Endothelial cell (in vitro differentiated cells): ENCODE measurements at places on chromosomes 1 and 21. TPM values are rescaled to one million over a fixed set of nuclear protein-coding genes. Genes with fewer than 3 reads are reported as not detected.

DNA sequence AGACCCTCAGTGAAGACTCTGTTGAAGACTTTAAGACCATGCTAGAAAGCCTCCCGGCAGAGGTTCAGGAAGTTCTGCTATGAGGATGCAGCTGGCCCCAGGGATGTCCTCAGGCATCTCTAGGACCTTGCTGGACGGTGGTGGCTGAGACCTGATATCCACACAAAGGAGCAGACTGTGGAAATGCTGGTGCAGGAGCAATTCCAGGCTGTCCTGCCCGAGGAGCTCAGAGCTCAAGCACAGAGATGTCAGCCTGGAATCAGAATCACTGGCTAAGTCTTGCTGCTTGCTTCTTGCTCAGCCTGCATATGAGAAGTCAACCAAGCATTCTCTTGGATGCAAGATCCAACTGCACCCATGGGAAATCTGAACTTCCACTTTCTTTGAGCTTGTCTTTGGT is 22.0 kb upstream of the CDC42 start:
- DNase-seq, result no peak

DNA sequence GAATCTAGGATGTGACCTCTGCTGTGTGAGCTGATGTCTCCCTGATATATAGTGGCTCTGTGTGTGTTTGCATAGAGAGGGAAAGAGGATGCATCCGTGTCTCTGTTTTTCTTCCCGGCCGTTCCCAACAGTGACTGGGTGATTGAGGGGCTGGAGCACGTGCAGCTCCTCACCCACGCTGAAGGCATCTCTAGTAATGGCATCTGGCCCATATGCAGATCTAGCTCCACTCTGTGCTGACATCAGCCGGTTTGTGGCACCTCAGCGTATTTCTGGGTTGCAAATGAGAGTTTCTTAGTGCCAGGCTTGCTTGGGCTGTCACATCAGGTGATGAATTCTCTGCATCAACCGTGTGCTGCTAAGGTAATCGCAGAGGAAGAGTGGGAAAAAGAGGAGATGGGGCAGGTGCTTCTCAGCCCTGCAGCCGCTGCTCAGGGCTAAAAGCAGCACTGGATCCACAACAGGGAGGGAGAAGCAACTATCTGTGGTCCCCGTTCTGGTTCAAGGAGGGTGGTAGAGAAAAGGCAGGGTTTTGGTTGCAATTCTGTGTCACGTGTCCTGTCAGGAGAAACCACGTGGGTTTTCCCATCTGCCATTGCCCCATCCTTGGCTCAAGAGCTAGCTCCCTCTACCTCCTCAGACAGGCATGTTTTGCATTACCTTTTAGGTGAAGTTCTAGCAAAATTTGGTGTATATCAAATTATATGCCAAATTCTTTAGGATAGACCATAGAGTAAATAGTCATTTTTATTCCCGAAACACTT is 282.9 kb downstream of the PBX1 start:
- DNase-seq, result no peak

- no peak for DNase-seq
These were observed 61.4 kb downstream of the SCCPDH start for GRCh38 chr1:246785494-246786111.

Gene ZSCAN20
- 7.3 TPM for total RNA-seq

DNA sequence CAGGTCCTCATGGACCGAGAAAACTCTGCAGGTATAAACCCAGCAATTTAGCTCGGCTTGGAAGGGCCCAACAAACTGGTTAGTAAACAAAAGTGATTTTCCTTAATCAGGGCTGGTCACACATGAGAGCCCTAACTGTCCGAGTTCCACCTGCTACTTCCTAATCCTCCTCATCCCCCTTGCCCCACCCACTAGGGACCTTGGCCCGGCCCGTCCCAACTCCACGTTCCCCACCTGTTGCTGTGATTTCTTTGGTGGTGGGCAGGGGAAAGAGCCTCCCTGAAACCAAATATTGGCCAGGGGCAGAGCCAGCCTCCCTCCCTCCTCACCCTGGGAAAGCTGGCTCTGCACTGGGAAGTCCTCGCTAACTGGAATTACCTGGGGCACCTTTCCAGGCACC is 304.2 kb upstream of the PROX1 start:
- DNase-seq, result no peak

DNA sequence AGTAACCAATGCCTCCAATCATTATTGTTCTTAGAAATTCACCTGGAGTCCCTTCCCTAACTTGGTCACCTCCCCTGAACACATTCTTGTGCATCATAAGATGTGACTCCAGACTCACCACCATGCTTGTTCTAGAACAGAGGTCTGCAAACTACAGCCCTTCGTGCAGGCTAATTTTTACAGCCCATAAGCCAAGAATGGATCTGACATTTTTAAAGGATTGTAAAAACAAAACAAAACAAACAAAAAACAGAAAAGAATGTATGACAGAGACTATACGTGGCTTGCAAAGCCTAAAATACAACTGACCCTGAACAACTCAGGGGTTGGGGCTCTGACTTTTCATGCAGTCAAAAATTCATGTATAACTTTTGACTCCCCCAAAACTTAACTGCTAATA is 6.2 kb upstream of the HIVEP3 start:
- DNase-seq, result no peak

DNA sequence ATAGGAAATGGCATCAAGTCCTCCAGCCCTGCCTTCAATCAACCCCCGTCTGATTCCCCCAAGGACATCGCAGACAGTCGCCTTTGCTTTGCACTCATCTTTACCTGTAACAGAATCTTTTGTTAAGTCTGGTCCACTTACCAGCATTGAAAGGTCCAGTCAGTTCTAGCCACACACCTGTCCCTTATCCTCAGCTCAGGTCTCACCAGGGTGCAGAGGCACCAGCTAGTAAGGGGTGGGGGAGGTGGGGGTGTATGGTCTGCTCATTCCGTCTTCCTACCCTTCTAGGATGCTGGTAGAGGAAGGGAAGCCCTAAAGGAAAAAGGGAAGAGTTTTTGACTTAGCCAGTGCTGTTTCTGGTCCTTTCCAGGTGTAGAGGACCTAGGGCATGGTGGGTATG is 427.7 kb downstream of the MATN1 start:
- no peak for DNase-seq

- peak; percentile 64 for DNase-seq
These were observed 15.2 kb downstream of the H6PD start for GRCh38 chr1:9249534-9250410.

GRCh38 chr1:67732750-67733151 is 47.8 kb downstream of the GADD45A start:
- DNase-seq, result no peak

DNA sequence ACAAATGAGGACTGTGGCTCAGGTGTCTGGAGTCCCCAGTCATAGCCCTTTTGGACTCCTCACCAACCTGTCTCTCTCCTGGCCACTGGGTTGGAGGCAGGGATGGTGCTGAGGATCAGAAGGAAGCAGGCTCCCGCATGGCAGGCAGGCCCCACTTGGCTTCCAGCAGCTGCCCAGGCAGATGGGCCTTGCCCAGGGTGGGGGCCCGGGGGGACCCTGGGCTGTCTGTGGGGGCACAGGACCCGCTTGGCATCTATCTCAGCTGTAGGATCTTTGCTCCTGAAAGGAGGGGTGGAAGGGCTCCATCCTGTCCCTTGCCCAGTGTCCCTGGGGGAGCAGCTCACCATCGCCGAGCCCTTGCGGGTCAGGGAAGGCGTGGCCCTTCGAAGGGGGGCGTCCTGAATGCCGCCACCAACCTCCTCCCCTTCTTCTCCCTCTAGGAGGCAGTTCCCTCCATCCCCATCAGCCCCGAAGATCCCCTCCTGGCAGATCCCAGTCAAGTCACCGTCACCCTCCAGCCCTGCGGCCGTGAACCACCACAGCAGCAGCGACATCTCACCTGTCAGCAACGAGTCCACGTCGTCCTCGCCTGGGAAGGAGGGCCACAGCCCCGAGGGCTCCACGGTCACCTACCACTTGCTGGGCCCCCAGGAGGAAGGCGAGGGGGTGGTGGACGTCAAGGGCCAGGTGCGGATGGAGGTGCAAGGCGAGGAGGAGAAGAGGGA is 154.5 kb downstream of the PEX14 start:
- no peak for DNase-seq

GRCh38 chr1:83500987-83501591 is 497.8 kb downstream of the TTLL7 start:
- DNase-seq, result no peak

GRCh38 chr1:119729044-119729443 is 17.3 kb downstream of the PHGDH start:
- DNase-seq, result no peak

Gene CCDC27
- not detected for total RNA-seq

Gene ANGPTL7
- not detected for total RNA-seq

DNA sequence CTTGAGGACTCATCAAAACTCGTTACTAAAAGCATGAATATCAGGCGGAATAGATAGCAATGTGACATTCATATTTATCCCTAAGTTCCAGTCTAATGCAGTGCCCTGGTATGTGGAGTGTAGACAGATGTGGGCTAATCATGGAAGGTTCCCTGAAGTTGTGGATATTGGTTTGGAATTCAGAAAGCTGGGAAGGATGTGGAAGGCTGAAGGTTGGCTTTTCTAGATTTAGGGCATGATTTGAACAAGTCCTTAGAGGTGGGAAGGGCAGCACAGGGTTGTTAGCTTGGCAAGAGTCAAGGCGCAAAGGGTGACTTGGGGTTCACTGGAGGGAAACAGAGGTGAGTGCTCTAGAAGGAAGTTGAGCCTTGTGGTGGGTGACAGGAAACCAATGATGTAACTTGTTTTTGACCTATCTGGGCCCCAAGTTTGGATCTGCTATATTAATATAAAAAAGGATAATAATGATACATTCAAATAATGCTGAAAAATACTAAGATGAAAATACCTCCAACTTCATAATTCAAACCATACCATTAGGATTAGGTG is 21.9 kb downstream of the LGALS8 start:
- DNase-seq, result no peak

DNA sequence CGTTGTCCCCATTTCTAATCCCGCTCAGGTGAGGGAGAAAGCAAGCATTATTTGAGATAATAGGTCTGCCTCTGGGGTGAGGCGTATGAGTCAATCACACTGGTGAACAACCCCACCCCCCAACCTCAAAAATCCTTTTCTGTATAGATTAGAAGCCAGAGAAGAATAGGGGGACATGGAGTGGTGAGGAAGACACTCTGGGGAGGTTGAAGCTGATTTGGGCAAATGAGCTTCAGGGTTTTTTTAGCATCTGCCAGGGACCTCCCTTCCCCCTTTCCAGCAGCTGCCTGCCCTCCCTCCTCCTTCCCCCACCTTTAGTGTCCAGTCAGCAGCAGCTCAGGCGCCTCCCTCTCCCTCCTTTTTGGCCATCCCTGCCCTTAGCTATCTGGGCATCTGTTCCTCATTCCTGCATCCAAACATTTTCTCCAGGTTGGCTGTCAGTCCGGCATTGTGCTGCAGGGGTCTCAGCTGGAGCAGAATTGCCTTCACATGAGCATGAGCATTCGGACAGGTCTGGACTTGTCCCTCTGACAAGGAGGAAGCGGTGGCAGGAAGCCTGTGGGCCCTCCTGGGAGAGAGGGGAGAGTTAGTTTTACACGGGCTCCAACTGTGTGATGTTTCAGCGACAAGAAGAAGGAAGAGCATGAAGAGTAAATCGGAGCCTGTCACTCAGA is 30.8 kb upstream of the PTGFRN start:
- DNase-seq, result peak; percentile 53

GRCh38 chr1:32753532-32754316 is 51.2 kb upstream of the SYNC start:
- peak; percentile 87 for DNase-seq

GRCh38 chr1:175857756-175858155 is 114.4 kb upstream of the TNR start:
- no peak for DNase-seq

Gene LRRIQ3
- 0.21 TPM for total RNA-seq

- DNase-seq, result no peak
These were observed 81.6 kb upstream of the CD55 start for GRCh38 chr1:207239874-207240273.

DNA sequence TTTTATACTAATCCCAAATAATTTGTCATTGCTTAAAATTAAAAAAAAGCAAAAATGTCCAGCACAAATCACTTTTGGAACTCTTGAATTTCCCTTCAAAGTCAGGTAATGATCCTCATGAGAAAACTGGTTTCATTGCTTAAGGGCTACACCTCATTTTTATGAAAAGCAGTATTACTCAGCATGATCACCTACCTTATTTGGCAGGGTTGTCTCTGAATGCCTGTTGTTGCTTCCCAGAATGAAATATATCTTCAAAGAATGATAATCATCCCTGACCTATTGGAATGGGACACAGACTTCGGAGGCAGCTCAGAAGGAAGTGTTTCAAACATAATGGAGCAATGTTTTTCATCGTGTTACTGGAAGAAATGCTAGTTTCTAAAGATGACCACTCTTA is 29.7 kb downstream of the C1orf21 start:
- DNase-seq, result no peak

DNA sequence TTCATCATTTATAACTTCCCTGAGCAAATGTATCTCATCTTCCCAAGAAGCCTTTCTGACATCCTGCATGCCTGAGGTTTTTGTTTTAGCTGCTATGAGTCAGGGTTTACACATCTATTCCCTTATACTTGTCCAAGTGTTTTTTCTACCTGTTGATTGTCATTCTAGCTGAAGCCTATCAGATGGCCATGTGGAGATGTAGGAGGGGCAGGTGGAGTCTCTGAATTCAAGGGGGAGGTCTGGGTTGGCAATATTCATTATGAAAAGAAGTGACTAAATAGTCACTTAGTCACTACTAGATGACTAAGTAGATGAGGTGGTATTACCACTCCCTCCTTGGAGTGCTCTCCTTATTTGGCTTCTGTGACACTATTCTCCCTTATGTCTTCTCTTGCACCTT is 52.4 kb downstream of the XCL1 start:
- no peak for DNase-seq

DNA sequence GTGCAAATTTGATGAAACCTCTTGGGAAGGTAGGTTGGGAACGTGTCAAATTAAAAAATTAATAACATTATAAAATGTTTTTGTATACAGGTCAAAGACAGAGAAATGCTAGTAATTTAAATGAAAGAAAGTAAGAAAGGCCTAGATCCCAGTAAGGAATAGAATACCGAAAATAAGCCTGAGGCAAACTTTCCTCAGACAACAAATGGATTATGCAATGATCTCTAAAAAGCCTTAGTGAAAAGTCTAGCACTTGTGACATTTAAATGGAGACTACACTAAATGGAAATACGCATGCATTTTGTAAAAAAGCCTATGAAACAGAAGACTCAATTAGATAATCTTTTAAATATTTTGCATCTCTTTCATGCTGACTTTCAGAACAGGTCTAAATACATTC is 138.5 kb upstream of the ZNHIT6 start:
- DNase-seq, result no peak

DNA sequence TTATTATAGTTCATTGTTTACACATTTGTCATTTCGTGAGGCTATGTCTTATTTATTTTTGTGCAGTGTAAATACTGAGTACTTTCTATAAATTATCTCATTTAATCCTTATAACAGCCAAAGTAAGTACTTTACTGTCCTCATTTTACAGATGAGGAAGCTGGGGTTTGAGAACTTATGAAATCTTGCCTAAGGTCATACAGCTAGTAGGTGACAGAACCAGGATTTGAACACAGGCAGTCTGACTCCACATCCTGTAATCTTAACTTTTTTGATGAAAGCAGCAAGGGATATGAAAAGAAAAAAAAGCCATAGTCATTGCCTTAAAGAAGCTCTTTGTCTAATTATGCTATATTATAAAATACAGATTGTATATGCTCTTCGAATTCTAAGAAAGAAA is 107.1 kb upstream of the BMP8A start:
- DNase-seq, result no peak
